ACHN (cell line): ENCODE measurements at places on chromosomes 2 and 18.

DNA sequence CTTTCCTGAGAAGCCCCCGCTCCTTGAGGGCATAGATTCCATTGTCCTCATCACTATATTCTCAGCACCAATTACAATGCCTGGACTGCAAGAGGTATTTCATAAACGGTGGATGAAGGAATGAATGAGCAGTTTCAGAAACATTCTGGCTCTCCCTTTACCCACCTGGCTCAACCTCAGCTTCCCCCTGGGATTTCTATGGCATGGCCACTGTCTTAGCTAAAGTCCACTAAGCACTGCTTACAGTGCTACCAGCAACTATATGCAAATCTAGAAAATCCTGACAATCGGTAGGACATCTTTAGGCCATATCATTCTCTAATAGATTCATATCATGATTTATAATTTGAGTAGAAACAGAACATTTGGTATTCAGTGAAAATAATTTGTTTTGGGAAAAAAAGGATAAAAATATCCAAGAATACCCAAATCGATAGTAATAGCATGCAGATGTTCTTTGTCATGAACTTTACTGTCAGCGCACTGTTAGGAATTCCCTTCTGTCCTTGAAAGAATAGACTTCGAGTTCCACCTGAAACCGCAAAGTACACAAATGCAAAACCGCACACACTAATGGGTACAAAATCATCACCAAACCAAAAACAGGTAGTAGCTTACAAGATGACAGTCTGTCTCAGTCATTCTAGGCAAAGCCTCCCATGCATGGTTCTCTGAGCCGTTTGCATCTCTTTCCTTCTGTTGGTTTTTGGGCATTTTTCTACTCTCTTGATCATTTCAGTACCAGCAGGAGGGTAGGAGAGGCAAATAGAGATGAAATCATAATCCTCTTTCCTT is 303.6 kb upstream of the ID2 start:
- DNase-seq = no peak

DNA sequence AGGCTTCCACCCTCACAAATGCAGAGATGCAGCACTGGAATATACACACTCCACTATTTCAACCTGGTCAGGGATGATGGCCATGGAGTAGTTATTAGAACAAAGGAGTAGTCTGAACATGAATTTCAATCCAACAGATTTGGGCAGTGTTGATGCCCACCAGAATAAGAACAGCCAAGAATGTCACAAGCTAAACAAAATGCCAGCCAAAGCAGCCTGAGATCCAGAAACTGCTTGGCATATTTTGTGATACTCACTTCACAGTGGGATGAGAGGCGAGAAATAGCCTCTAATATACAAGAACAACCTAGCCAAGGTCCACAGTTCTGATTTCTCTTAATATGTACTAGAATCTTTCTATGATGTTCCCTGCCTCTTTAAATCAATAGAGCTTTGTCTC is 58.6 kb upstream of the KLF7 start:
- DNase-seq = no peak

DNA sequence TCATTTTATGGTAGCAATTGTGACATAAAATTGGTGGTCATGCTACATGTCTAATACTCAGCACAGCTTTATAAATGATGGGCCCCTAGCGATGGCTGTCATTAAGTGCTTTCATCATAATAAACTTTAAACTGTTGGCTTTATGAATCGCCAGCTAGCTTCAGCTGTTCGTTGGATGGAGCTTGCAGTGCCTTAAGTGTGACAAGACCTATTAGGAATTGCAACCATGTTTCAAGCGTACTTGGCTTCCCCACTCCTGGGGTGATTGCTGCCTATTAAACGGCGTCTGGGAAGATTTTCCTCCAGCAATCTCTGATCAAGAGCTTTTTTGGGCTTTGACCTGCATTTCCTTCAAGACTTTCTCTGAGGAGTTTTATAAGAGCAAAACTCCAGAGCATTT is 164.5 kb upstream of the SIX3 start:
- no peak for DNase-seq

- DNase-seq = no peak
These were observed 120.0 kb upstream of the EPC2 start for GRCh38 chr2:148524519-148524919.

DNA sequence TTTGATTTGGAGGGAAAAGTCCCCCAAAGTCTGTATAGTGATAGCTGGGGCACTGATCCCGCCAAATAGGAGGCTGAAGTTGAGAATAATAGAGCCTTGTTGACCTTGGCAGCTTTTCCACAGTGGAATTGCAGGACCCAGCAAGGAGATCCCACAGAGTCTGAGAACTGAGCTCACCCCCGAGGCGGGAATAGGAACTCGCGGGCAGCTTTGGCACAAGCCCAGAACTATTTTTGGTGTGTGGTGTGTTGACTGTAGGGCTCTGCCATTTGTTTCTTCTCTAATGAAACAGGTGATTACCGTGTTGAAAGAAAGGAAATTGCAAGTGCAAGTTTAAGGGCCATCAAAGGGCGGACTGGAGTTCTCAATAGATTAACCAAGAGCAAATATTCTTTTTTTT is 34.0 kb downstream of the SH3RF3 start:
- no peak for DNase-seq

DNA sequence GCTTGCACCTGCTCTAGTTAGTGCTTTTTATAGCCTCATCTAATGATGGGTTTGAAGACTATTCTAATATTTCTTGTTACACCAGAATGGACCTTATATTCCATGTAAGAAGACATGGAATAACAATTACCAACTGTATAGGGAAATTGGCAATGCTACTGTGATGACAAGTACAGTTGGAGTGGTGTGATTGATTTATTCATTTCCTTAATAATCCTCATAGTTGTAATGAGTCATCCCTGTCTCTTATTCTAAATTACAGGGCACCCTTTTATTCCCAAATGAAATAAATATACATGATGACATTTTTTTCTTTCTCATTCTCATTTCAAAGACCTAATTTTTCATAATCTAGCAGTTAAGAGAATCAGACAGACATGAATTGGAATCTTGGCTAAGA is 18.3 kb upstream of the TLK1 start:
- DNase-seq = no peak

- no peak for DNase-seq
These were observed 52.8 kb downstream of the SLC4A10 start for GRCh38 chr2:161676902-161677496.

DNA sequence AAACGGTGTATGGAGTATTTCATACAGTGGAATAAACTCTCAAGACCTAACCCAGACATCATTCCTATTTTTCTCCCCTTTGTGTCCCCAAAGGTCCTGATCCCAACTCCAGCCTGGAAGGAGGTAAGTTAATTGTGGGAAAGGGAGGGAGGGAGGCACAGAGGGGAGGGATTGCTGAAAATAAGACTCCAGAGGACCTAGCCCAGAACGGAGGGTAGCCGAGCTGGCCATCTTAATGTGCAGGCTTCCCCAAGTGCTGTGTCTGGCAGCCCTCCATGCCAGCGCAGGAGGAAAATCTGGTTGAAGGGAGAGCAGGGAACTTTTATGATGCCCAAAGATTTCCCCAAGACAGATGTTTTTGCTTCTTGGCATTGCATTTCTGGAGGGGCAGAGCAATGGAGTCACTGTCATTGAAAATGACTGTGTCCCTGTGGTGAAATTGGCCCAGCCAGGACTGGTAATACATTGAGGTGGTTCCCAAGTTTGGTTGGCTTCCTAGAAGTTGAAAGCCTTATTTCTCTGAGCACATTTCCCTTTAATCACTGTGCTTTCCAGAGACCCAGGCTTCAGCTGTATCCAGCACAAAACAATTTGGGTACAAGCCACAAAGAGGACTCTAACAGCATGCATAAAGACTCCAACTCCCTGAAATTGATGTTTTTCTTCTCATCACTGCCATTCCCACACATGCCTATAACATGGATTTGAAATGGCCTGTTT is 202.7 kb downstream of the AGPS start:
- DNase-seq = no peak

DNA sequence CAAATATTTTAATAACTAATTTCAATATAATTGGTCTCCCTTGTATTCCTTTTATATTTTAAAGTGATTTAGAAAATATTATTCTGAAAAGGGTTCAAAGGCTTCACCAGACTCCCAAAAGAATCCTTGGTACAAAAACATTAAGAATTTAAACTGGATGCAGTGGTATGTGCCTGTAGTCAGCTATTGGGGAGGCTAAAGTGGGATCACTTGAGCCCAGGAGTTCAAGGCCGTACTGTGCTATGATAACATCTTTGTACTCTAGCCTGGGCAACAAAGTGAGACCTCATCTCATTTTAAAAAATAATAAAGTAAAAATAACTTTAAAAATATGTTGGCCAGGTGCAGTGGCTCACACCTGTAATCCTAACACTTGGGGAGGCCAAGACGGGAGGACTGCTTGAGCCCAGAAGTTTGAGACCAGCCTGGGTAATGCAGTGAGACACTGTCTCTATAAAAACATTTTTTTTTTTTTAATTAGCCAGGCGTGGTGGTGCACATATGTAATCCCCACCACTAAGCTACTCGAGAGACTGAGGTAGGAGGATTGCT is 14.7 kb downstream of the NCL start:
- no peak for DNase-seq

GRCh38 chr2:169824373-169825333 is at the start of gene METTL5:
Gene METTL5, minus strand, starts transcription at chr2:169824905. Its CDS starts 308 bp downstream, at chr2:169824597.
- peak; percentile 86 for DNase-seq

DNA sequence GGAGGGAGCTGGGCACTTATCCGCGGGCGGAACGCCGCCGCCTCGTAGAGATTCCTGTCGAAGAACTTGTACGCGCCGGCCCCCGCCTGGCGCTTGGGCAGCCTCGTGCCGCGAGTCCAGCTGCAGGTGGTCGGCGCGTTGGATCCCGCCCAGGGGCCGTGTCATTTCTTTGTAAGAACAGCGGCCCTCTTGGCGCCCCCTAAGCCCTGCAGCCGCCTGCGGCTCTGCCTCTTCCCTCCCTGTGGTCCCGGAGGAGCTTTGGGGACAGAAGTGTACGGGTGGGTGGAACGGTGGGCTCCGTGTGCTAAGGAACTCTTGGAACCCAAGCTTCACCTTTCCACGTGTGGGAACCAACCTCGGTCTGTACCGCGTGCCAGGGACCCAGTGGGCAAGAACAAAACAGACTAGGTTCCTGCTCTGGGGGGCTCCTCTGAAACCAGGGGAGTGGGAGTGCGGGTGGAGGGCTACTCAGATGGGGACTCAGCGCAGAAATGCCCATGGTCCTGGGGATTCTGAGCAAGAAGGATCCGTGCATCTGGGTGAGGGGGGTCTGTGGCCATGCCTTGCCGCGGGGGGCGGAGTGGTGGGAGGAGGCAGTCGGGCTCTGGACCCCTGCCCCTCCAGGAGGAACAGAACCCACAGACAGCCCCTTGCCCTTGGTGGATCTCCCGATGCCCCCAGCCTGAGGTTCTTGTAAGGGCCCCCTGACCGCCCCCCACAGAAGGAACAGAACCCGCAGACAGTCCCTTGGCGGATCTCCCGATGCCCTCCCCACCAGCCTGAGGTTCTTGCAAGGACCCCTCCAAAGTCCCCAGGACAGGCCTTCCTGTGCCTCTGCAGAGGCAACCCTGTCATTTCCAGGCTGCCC is 1.5 kb downstream of the GPC1 start:
- DNase-seq = no peak
